ENCODE measurements at places on chromosomes 2 and 18. TPM values are rescaled to one million over a fixed set of nuclear protein-coding genes. Genes with fewer than 3 reads are reported as not detected.

The CNDP1 gene
- not detected for total RNA-seq

The CHRNG gene
- not detected for total RNA-seq

The ONECUT2 gene
- not detected for total RNA-seq

The GPR17 gene
- total RNA-seq: not detected

The MARCHF4 gene
- not detected for total RNA-seq

The SP110 gene
- total RNA-seq: 129 TPM

The AMER3 gene
- total RNA-seq: not detected

The PTPRN gene
- not detected for total RNA-seq

The TCF7L1 gene
- total RNA-seq: not detected

The POTEI gene
- not detected for total RNA-seq

The LYG1 gene
- 2.4 TPM for total RNA-seq

The IGFBP2 gene
- total RNA-seq: 24.9 TPM

The MRO gene
- not detected for total RNA-seq

The FBXO36 gene
- total RNA-seq: 0.52 TPM

The MAB21L4 gene
- total RNA-seq: not detected

The GALNT3 gene
- total RNA-seq: 23.7 TPM

The TYMS gene
- 354 TPM for total RNA-seq

The SLC30A3 gene
- 0.48 TPM for total RNA-seq

The STARD6 gene
- not detected for total RNA-seq

The TTN gene
- total RNA-seq: 12.4 TPM

The IL36B gene
- not detected for total RNA-seq

The ZBTB7C gene
- total RNA-seq: 0.11 TPM

The PROKR1 gene
- total RNA-seq: not detected

The ANKRD12 gene
- total RNA-seq: 78.5 TPM

The LYPD1 gene
- total RNA-seq: not detected

The RPRM gene
- not detected for total RNA-seq

The TNS1 gene
- 0.36 TPM for total RNA-seq

The DQX1 gene
- total RNA-seq: 1.1 TPM

The KRTCAP3 gene
- 3.8 TPM for total RNA-seq

The POTEE gene
- 3.4 TPM for total RNA-seq

The FAM136A gene
- 49.6 TPM for total RNA-seq

The DES gene
- not detected for total RNA-seq
